Neural progenitor cell (in vitro differentiated cells): ENCODE measurements at places on chromosomes 16 and 17. TPM values are rescaled to one million over a fixed set of nuclear protein-coding genes. Genes with fewer than 3 reads are reported as not detected.

DNA sequence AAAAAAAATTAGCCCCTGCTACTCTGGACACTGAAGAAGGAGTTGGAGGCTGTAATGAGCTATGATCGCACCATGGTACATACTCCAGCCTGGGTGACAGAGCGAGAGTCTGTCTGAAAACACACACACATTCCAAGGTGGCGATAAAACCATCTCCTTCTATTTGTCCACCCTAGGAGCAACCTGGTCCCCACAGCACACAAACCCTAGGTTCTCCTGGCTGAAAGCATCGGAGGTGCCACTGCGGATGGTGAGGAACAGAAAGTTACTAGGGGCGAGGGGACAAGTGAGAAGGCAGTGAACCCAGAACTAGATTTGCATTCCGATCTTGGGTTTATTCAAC, 1.4 kb upstream of the ECI1 start:
- H3K36me3 ChIP-seq = no peaks in the 10 kb centered on the region
- no peak overlapping the region for H3K27ac ChIP-seq
- peaks cover 9% of the 10 kb centered on the region for H3K4me1 ChIP-seq
- DNase-seq = no peak
- no peak overlapping the region for H3K4me3 ChIP-seq

DNA sequence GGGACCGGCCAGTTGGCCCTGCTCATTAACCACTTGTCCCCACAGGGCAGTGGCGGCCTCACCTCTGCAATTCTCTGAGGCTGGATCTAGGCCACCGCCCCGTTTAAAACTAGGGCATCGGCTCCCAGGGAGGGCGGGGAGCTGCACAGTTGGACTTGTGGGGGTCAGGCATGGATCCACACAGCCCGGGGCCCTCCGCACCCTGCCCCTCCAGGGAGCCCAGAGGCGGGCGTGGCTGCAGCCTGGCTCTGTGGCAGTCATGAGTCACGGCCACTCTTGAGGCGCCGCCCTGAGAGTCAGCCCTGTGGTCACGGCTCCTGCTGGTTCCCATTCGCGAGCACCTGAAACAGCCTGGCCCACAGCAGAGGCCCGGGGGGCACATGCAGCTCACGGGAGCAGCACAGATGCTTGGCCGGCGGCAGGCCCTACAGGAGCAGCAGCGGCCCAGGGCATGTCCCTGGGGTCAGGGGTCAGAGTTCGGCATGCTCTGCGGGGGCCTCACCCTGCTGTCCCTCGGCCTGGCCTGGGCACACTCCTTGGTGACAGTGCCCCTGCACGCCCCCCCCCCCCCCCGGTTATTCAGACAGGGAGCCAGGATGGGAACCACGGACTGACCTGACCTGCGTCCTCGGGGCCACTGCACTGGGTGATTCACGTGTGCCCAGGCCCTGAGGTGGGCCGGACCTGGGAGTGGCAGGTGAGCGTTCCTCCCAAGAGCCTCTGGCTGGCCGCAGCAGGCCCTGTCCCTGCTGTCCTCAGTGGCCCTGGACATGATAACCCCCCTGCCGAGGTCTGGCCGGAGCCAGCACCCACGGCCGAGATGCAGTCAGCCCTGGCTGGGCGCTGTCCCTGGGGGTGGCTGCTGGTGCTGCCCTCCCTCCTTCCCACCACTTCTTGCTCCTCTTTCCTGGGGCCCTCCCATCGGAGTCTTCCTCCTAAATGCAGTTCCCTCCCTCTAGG, 8.2 kb downstream of the CAPN15 start:
- H3K4me3 ChIP-seq = no peak overlapping the region
- no peak for DNase-seq
- no peaks in the 10 kb centered on the region for H3K27me3 ChIP-seq
- H3K36me3 ChIP-seq = no peaks in the 10 kb centered on the region
- H3K27ac ChIP-seq = no peak overlapping the region

Gene THAP11
- 27.3 and 46.5 TPM in 2 replicates for total RNA-seq

Gene CCL16
- not detected in 2 replicates for total RNA-seq

DNA sequence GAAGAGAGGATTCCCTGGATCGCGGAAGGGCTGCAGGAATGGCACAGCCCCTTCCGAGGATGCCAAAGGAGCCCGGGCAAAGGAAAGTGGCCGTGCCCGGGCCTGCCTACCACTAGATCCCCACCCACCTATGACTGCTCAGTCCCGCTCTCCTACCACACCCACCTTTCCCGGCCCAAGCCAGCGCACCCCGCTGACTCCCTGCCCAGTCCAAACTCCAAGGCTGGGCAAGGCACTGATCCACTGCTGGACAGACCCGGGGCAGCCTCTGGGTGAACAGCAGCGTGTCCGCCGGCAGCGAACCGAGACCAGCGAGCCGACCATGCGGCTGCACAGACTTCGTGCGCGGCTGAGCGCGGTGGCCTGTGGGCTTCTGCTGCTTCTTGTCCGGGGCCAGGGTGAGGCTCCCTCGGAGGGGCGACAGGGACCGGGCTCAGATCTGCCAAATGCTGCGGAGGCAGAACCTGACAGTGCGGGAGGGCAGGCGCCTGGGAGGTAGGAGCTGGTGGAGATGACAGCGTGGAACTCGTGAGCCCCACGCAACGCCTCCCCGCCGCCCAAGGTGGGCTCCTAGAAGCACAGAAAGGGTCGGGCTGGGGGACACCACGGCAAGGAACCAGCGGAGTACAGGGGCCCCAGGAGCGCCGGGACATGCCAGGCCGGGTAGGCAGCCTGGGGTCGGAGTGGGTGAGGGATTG, at the start of gene CES2:
CES2 (plus strand) TSS at position 203 of the 698 bp plus-strand sequence; CDS start at position 323, 120 bp downstream.
- H3K27ac ChIP-seq = no peak within 1 kb of the TSS
- H3K4me3 ChIP-seq = peak within 1 kb of the TSS; percentile 85
- peaks cover 9% of the 10 kb centered on the region for H3K27me3 ChIP-seq
- no peak for DNase-seq

GRCh38 chr16:49884033-49885015, 28.4 kb upstream of the ZNF423 start:
- peaks cover 21% of the 10 kb centered on the region for H3K4me1 ChIP-seq
- DNase-seq = no peak
- H3K27ac ChIP-seq = no peak overlapping the region
- H3K27me3 ChIP-seq = no peaks in the 10 kb centered on the region
- H3K36me3 ChIP-seq = no peaks in the 10 kb centered on the region

Gene MYH2
- 0.19 and 0.37 TPM in 2 replicates for total RNA-seq

DNA sequence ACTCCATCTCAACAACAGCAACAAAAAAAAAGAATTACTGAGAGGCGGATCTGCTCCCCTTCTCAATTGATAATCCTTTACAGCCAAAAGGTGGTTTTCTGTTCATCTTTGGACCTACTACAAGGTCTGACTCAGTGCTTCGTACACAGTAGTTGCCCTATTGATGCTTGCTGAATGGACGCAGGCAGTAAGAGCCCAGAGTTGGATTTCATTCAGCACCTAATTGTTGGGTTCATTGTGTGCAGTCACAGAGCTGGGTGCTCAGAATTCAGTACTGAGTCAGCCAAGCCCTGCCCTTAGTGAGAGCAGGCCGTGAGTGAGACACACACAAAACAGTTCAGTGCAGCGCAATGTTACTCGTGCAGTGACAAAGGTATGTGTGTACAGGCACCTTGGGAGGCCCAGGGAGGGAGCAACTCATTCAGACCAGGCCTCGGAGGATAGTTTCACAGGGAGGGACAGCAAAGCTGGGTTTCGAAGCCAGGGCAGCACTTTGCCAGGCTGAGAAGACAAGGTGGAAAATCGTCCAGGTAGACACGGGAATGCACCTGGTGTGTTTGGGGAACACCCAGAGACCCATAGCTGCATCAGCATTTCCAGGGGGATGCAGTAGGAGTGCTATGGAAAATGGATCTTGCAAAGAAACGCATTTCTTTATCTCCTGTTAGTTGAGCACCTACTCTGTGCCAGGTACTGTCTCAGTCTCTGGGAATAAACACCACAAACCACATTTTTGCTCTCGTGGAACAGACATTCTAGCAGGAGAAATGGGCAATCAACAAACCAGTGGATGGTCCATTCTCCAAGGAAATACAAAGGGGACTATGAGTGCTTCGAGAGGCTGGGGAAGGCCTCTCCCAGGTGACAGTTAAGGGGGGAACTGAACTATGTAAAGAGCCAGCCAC, 18.1 kb upstream of the KRT17 start:
- no peak overlapping the region for H3K4me3 ChIP-seq
- no peaks in the 10 kb centered on the region for H3K4me1 ChIP-seq
- H3K27me3 ChIP-seq = no peaks in the 10 kb centered on the region

DNA sequence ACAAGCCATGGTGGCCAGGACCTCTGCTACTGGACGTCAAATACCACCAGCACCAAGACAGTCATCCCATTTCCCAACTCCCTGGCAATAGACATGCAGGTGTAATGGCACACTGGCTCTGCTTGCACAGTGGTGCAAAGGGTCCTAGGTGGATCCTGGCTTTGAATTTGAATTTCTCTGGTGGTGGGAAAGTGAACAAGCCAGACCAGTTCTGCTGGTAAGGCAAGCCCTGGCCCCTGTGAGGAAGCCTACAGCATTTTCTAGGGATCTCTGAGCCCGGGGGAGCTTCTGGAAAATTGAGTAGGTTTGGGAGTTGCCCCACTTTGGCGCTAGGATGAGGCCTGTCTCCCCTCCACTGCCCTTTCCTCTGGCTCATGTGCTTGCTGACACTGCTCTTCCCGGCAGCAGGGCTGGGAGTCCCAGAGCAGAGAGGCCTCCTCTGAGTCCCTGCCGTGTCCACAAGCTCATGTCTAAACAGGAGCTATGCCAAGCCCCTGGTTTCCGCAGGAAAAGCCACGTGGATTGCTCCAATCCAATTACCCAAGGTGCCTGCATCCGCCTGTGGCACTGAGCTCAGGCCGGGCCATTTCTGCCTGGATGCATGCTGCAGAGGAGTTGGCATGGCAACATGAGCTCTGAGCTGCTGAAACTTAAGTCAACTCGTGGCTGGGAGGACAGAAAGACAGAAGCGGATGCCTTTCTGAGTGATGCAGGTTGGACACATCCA, 67.0 kb downstream of the PRMT7 start:
- no peaks in the 10 kb centered on the region for H3K27me3 ChIP-seq
- DNase-seq = peak; percentile 46
- no peak overlapping the region for H3K27ac ChIP-seq
- no peaks in the 10 kb centered on the region for H3K36me3 ChIP-seq

- H3K36me3 ChIP-seq = no peaks in the 10 kb centered on the region
- no peak overlapping the region for H3K4me3 ChIP-seq
- no peaks in the 10 kb centered on the region for H3K4me1 ChIP-seq
- no peaks in the 10 kb centered on the region for H3K27me3 ChIP-seq
Observed at GRCh38 chr17:3012926-3013581, 50.4 kb downstream of the OR1D5 start.

GRCh38 chr16:68434624-68435210, 13.6 kb downstream of the SMPD3 start:
- DNase-seq = no peak
- H3K4me1 ChIP-seq = no peaks in the 10 kb centered on the region
- no peaks in the 10 kb centered on the region for H3K27me3 ChIP-seq
- H3K27ac ChIP-seq = no peak overlapping the region
- H3K4me3 ChIP-seq = no peak overlapping the region

DNA sequence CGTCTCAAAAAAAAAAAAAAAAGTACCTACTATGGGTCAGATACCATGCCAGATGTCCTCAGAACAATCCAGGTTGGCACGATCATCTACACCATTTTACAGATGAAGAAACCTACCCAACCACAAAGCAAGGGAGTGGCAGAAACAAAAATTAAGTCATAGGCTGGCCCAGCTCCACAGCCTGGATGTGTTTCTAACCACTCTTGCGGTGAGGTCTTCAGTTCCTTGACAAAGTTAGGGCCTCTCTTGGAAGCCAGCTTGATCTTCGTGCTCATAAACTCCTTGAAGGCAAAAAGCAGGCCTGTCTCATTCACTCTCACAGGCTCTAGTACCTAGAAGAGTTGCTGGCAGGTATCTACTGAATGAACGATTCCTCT, 6.2 kb downstream of the GGA2 start:
- peaks cover 59% of the 10 kb centered on the region for H3K4me1 ChIP-seq
- no peaks in the 10 kb centered on the region for H3K36me3 ChIP-seq
- H3K4me3 ChIP-seq = peak overlapping the region; percentile 29
- no peak for DNase-seq
- H3K27me3 ChIP-seq = no peaks in the 10 kb centered on the region

DNA sequence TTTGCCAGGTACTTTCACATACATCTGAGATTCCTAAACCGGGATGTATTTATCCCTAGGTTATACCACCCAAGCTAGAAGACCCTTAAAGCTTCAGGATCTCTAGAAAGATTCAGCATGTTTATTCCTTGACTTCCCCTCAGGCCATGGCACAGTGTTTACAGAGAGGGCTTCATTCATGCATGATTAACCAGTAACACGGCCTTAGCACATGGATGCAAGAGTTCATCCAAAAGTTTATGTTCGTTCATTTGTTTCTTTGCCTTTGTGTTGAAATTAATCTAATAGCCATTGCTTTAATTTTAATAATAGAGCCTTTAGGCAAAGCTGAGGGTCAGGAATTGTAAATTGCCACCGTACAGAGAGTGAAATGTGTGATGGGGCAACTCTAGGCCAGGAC, 13.8 kb downstream of the PCTP start:
- H3K4me3 ChIP-seq = no peak overlapping the region
- H3K27ac ChIP-seq = no peak overlapping the region
- DNase-seq = no peak
- no peaks in the 10 kb centered on the region for H3K36me3 ChIP-seq

DNA sequence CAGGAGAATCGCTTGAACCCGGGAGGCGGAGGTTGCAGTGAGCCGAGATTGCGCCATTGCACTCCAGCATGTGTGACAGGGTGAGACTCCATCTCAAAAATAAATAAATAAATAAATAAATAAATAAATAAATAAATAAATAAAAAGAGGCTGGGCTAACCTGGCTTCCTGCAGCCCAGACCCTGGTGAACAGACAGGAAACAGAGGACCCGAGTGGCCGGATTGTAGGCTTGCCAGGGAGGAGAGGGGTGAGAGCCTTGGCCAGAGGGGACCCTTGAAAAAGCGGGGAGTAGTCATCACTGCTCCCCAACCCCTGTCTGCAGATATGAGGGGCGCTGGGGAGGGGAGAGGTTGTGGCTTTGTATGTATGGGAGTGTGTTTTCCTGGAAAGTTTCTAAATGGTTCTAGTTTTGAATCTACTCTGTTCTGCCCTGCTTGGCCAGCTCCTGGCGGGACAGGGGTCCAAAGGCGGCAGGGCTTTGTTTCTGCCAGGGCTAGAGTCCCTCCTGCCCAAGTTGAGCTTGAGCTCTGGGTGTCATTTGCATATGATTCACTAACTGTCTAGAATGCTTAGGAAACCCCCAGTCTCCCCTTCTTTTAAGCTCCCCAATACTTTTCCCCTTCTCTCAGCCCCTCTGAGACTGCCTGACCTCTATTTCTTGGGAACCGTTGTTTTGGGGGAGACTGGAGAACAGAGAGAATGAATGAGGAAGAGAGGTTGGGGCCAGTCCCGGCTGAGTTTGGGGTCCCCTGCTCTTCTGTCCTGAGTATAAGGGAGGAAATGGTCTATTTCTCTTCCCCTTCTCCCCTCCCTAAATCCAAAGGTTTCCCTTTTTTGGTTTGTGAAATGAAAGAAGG, 16.4 kb downstream of the RARA start:
- H3K4me3 ChIP-seq = no peak overlapping the region
- H3K4me1 ChIP-seq = peaks cover 13% of the 10 kb centered on the region
- no peaks in the 10 kb centered on the region for H3K27me3 ChIP-seq
- no peaks in the 10 kb centered on the region for H3K36me3 ChIP-seq
- DNase-seq = no peak
